Activated CD4-positive, alpha-beta T cell treated with anti-CD3 and anti-CD28 coated beads, Interleukin-2, amount 50 U/mL, for 4 hours (primary cell): ENCODE measurements at places on chromosomes 2 and 18.

- DNase-seq = no peak
Observed at GRCh38 chr2:181149056-181149455, 168.7 kb downstream of the UBE2E3 start.

GRCh38 chr2:11357428-11357972, 13.1 kb upstream of the ROCK2 start:
- DNase-seq = no peak

DNA sequence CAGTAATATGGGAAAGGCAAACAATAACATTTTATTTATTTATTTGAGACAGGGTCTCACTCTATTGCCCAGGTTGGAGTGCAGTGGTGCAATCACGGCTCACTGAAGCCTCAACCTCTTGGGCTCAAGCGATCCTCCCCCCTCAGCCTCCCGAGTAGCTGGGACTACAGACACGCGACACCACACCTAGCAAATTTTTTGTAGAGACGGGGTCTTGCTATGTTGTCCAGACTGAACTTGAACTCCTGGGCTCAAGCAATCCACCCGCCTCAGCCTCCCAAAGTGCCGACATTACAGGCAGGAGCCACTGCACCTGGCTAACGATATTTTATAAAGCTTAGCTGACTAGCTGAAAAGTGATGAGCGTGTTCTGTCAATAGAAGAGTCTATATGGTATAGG, 17.5 kb upstream of the PLEKHH2 start:
- DNase-seq = no peak

DNA sequence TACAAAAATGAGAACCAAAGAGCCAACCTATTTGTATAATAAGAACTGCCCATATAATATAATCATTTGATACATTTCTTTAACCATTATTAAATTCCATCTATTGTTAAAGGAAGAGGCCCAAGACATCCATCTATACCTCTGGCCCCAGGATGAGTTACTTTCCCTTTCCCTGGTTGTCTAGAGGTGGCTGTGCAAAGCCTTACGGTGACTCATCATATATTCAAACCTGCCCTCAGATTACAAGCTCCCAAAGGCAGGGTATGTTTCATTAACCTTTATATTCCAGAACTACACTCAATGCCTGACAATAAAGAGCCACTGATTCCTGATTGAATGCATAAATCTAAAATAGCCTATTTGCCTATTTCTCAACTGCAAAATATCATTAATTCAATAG, 105.8 kb upstream of the PID1 start:
- DNase-seq = no peak

DNA sequence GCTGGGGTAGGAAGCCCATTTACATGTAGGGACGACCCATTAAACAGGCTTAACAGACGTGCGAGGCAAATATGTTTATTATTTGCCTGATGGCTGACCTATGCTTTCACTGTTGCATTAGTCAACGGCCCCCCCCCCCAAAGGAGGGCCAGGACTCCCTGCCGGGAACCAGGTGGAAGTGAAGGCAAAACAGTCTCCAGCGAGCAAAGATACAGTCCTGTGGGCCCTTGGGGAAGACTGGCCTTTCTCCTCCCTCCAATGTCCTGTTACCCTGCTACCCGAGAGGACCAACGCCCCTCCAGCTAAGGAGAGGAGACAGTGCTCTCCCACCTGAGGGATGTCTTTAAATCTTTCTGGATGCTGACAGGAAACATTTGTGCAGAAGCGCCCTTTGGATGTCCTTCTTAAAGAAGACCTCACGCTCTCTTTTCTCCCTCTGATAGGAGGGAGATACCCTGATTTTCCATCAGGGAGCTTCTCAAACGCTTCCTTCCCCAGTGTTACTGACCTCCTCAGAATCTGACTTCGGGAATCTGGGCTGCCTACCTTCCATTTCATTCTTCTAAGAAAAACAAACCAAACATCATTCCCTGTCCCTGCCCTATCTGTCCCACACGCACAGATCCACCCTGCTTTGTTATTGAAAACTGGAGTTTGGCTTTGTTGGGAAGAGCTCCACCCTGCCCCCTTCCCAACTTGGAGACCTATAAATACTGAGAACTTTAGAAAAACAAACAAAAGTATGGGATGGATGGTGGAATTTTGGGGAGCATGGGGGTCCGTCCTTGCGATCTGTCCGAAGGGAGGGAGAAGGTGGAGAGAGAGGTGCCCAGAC, 135.9 kb upstream of the SIX3 start:
- no peak for DNase-seq

DNA sequence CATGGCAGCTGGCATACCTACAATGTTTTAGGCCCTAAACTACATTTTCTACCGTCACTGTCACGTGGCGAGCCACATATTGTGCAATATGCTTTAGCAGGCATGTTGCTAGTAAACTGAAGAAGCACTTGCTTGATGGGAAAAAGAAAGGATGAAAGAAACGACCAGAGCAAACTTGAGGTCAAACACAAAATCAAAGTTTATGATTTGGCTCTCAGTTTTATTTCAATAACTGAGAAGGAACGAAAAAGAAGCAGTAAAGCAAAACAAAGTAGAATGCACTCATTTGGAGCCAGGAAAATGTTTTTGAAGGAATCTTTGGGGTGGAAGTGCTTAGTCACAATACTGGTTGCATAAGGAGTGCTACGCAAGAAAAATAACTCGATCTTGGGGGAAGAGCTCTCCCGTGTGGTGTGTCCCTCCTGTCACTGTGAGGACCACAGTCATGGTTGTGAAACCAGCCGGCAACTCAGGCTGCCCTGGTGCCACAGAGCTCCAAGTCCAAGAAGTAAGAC, 349.8 kb downstream of the RBM43 start:
- no peak for DNase-seq

GRCh38 chr2:207830778-207831438, 61.2 kb upstream of the FZD5 start:
- no peak for DNase-seq

DNA sequence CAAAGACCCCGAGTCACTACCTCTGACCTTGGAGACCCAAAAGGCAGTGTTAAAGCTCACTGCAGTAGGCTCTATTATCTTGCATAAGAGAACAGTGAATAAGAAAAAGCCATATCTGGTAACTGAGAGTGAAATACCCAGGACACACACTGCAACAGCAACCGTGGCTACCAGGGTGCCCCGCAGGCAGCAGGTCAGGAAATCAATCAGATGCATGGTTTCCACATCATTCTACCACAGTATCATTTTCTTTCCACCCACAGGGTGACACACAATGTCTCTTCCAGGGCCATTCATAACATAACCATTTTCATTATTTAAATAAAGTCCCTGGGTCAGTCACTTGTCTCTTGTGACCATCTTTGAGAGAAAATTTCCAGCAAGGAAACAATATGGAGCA, 131.3 kb downstream of the CCBE1 start:
- DNase-seq = no peak

DNA sequence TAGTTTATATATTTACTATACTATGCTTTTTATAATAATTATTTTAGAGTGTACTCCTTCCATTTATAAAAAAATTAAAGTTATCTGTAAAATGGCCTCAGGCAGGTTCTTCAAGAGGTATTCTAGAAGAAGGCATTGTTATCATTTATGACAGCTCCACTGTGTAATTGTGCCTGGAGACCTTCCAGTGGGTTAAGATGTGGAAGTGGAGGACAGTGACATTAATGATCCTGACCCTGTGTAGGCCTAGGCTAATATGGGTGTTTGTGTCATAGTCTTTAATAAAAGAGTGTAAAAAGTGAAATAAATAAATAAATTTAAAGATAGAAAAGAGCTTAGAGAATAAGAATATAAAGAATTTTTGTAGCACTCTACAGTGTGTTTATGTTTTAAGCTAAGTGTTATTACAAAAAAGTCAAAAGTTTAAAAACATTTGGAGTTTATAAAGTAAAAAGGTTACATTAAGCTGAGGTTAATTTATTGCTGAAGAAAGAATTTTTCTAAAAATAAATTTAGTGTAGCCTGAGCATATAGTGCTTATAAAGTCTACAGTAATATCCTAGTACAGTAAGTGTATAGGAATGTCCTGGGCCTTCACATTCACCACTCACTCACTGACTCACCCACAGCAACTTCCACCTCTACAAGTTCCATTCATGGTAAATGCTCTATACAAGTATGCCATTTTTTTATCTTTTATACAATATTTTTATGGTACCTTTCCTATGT, 190.0 kb upstream of the SESTD1 start:
- no peak for DNase-seq

DNA sequence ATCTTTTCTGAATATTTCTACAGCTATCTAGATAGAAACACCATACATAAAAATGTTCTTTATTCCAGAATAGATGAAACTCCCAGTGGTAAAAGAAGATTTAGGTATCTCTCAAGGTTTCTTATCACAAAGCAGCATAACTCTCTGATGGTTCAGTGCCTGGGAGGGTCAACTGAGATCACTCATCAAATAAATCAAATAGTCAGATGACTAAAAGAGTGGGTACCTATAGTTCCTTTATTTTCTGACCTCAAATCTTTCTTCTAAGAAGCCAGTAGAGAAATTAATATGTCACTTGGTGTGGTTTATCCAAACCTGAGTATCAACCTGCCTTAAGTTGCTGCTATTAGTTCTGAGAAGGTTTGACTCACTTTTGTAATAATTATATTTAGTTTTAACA, 120.9 kb downstream of the TMEFF2 start:
- no peak for DNase-seq

- no peak for DNase-seq
Observed at GRCh38 chr2:176177580-176178037, 10.9 kb upstream of the HOXD1 start.

- DNase-seq = no peak
Observed at GRCh38 chr2:99615247-99615771, 125.5 kb upstream of the REV1 start.

DNA sequence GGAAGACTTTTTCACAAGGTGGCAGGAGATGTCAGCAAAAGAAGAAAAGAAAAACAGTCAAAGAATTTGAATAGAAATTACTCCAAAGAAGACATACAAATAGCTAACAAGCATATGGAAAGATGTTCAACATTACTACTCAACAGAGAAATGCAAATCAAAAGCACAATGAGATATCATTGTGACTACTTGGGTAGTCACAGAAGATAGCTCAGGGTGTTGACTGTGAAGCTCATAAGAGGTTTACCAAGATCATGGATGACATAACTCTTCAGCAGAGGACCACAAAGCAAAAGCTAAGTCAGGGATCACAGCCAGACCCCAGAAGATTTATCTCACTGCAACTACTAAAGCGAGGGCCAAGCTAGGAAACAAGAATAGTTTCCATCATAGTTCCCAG, 53.0 kb upstream of the TANK start:
- DNase-seq = no peak

- DNase-seq = no peak
Observed at GRCh38 chr2:150023044-150023443, 435.5 kb upstream of the MMADHC start.

DNA sequence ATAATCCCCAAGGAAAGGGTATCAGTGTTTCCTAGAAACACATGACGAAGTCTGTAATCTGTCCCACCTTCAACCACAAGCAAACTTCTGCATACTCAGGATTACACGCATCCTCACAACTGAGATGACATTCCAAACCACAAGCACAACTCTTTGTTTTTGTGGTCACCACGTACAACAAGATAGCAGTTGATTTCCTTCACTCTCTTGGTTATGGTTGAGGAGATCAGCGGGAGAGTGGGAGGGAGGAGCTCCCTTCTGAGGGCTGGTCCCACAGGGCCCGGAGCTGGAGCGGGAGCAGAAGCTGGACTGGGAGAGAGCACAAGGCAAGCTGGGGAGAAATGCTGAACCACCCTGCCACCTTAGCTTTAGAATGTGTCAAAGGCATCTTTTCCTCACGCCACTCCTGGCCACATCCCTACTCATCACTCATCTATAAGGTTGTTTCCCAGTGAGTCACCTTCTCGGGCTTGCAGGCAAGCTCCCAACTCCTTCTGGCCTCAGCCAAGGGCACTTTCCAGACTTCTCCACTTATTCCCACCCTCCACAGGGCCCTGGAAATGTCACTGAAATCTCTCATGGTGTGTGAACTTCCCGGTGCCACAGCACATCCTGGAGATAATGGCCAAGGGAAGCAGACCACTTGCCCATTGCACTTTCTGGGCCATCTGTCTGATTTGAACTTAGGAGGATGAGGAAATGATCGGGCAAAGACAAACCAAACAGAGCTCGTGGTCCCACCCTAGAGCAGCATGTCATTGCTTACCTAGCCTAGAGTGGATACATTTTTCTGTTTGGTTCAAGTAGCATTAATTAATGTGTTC, 98.9 kb upstream of the LGALSL start:
- DNase-seq = no peak

GRCh38 chr2:204545861-204546735, 823 bp downstream of the PARD3B start:
- DNase-seq = no peak

DNA sequence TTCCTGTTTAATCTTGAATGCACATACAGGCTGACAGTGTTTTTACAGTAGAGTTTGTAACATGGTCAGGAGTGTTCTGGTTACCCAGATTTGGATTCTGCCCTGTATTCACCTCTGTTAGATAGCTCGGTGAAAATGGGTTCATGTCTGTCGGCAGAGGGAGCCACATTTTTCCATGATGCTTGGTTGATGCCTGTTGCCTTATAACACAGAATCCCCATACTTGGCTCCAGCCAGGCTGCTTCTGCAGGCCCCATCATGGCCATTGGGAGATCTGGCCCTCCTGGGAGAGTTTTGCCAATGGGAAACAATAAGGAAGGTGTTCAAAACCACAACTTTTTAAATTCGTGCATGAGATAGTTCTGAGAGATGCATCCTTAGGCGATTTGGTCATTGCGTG, 78.1 kb downstream of the WDSUB1 start:
- no peak for DNase-seq

DNA sequence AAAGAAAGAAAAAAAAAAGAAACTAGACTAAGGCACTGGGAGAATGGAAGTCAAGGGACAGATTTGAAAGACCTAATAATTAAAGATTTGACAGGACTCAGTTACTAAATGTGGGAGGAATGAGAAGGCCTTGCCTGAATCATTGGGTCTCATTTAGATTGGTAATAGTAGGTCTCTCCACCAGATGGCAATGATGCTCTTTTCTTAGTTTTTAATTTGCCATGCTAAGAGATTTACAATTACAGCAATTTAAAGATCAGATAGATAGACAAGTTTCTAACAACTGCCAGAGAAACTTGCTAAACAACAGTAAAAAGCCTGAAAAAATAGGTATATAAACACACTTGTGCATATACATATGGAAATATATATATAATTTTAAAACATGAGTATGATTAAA, 153.0 kb downstream of the TMEM247 start:
- DNase-seq = no peak

DNA sequence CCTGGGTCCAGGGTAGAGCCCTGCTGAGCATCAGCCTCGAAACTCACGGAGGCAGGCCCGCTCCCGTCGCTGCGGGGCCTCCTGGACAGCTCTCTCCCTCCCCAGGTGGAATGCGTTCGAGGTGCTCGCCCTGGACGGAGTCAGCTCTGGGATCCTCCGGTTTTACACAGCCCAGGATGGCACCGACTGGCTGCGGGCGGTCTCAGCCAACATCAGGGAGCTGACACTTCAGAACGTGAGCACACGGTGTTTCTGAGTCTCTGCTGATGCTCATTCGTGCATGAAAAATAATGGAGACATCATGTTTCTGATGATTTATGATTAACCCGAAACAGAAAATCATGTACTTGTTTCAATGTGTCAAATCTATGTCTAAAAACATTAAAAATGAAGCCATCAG, 175.5 kb upstream of the TPO start:
- no peak for DNase-seq

GRCh38 chr2:136444323-136444722, 321.0 kb upstream of the THSD7B start:
- no peak for DNase-seq

GRCh38 chr2:67771380-67771779, 291.4 kb downstream of the C1D start:
- DNase-seq = no peak

GRCh38 chr2:147149575-147150240, 695.1 kb upstream of the ACVR2A start:
- no peak for DNase-seq
